ENCODE measurements at places on chromosomes 7 and 10.

GRCh38 chr7:95246831-95247370 is 77.4 kb downstream of the PON1 start:
- no peak for DNase-seq

GRCh38 chr7:73517241-73517995 is 4.7 kb downstream of the BAZ1B start:
- DNase-seq, result no peak

DNA sequence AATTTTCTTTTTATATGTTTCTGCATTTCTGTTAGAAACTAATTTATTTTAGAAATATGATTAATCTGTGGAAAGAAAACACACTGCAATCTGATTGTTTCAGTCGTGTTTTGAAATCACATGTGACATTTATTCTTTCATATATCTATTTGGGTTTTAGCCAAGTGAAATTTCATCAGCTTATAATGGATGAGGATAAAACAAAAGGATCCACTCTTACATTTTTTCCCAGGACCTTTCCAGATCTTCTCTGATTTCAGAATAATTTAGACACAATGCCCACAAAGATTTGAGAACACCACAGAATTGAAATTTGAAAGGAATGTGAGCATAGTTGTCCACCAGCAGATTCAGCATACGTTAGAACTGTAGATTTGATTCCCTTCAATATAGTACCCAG is 29.1 kb downstream of the CBLL1 start:
- DNase-seq, result no peak

- DNase-seq, result no peak
Measured at GRCh38 chr7:31874631-31875386, 187.8 kb downstream of the PPP1R17 start.

DNA sequence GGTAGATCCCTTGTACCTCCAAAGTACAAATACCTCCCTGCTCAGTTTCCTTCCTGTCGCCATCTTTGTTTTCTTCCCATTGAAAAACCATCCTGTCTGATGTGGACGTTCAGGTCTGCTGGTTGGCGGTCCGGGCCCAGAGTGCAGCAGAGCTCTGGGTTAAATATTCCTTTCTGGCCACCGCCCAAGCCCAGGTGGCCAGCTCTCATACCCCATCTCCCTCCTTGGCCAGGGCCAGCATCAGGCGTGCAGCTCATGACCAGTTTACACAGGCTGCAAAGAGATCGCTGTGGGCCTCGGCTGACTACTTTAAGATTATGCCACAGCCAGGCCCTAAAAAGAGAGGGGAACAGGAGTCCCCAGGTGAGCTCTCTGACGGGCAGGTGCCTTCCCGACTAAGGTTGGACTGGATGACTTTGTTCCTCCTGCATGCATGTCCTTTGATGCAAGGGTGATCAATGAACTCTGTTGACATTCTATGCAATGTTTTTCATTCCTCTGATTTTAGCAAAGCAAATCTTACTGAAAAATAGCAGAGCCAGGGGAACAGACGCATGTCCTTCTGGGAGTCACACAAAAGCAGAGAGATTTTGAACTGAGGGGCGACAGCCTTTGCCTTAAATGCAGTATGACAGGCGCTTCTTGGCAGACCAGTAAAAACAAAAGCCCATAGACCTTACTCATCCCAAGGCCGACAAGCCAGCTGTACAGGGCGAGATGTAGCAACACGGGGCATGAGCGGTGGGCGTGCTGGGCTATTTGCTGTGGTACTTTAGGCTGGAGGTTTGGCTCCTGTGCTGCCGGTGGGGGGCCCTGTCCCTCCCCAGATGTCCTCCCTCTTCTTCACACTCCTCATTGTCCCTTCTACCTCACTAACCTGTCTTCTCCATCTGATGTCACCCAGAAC is 33.3 kb upstream of the SH2B2 start:
- no peak for DNase-seq

GRCh38 chr10:132670546-132671227 is 115.3 kb downstream of the NKX6-2 start:
- no peak for DNase-seq

GRCh38 chr10:36003031-36003600 is 361.0 kb upstream of the FZD8 start:
- DNase-seq, result no peak

All from left forelimb (tissue), 1 donor.